ENCODE measurements at places on chromosomes 13 and 19. TPM values are rescaled to one million over a fixed set of nuclear protein-coding genes. Genes with fewer than 3 reads are reported as not detected.
A peak's percentile ranks its signal among the peaks of the same experiment; 100 is the strongest.

GRCh38 chr13:74246487-74246886 is 112.3 kb upstream of the KLF12 start:
- no peak for DNase-seq
- H3K36me3 ChIP-seq = peaks cover 10% of the 10 kb centered on the region
- H3K4me3 ChIP-seq = no peak overlapping the region
- H3K27me3 ChIP-seq = no peaks in the 10 kb centered on the region
- peaks cover 3% of the 10 kb centered on the region for H3K4me1 ChIP-seq

DNA sequence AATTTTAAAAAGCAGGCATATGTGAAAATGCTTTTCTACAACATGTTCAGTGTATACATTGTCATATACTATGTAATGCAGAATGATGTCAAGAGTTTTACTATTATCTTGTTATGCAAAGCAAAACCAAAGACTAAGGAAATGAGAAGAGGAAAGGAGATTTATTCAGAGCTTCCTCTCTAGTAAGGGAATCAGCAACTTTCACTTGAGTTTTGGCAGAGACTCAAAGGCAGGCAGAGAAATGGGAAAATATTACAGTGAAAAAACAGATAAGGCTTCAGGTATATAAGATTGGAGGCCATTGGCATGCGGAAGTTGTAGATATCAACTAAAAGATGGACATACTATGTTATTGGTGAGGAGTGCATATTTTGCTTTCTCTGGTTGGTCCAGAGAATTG is 512.0 kb upstream of the PCDH20 start:
- H3K27me3 ChIP-seq = no peaks in the 10 kb centered on the region
- no peak for DNase-seq
- H3K27ac ChIP-seq = no peak overlapping the region

The LGALS14 gene
- not detected for total RNA-seq

DNA sequence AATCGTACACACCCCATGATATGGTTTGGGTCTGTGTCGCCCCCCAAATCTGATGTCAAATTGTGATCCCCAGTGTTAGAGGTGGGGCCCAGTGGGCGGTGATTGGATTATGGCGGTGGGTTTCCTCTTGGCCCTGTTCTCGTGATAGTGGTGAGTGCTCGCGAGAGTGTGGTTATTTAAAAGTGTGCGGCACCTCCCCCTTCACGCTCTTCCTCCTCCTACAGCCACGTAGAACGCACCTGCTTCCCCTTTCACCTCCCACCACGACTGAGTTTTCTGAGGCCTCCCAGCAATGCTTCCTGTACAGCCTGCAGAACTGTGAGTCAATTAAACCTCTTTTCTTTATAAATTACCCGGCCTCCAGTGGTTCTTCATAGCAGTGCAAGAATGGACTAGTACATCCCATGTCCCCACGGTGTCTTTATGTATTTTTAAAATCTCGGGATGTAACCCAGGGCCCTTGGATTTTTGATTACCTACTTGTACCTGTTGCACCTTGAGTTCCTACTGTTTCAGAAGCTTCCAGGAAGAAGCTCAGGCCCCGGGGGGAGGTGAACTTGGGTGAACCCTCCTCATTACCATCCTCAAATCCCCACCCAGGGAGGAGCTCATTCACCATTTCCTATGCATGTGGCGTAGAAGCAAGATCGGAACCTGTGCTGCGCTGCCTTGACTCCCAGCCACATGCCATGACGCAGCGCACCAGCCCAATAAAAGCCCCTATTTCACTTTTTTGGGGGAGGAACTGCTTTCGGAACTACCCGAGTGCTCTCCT is 52.4 kb downstream of the TEX29 start:
- H3K4me3 ChIP-seq = no peak overlapping the region
- peaks cover 4% of the 10 kb centered on the region for H3K27me3 ChIP-seq
- DNase-seq = no peak
- H3K4me1 ChIP-seq = peaks cover 4% of the 10 kb centered on the region

GRCh38 chr19:11848200-11848593 is 329 bp upstream of the ZNF439 start:
- peaks cover 3% of the 10 kb centered on the region for H3K4me1 ChIP-seq
- H3K4me3 ChIP-seq = peak overlapping the region; percentile 89
- peak overlapping the region; percentile 83 for H3K27ac ChIP-seq
- peaks cover 6% of the 10 kb centered on the region for H3K27me3 ChIP-seq
- H3K36me3 ChIP-seq = peaks cover 17% of the 10 kb centered on the region
- DNase-seq = no peak

DNA sequence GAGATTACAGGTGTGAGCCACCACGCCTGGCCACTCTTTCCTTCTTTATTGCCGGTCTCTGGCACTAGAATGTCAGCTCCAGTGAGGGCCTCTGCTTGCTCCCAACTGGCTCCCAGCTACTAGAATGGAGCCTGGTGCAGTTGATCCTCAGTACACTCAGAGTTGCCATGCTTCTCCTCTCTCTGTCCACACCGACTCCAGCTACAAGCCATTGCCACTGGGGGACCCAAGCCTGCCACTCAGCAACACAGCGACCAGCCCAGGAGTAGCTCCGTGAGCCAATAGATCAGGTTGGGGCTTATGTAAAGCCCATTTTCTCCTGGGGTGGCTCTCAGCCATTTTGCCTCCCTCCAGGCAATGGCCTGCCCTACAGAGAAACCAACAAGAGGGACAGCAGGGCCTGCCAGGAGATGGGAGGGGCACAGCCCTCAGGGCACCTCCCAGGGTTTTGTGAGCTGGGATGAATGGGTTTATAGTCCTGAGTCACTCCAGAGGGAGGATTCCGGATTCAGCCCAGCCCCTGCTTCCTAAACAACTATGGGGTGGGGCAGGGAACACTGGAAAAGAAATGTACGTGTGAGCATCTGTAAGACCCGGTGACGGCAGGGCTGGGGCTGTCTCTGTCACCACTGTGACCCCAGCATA is 36.5 kb downstream of the OPA3 start:
- H3K4me3 ChIP-seq = no peak overlapping the region
- no peak for DNase-seq
- no peak overlapping the region for H3K27ac ChIP-seq
- H3K4me1 ChIP-seq = no peaks in the 10 kb centered on the region

DNA sequence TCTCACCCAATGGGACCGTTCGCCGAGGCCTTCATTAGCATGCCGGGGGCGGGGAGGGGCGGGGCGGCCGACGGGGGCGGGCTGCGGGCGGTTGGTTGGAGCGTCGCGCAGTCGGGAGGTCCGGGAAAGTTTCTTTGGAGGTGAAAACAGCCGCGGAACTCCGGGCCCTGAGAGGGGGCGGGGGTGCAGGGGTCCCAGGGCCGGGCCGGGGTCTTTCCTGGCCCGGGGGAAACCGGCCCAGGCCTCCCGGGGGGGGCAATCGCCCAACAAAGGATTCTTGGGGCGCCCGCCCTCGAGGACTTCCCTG is at the start of gene HMG20B:
HMG20B (plus strand) TSS at position 90 of the 307 bp plus-strand sequence. CDS start 366 bp downstream, outside the sequence.
- H3K4me1 ChIP-seq = peaks cover 8% of the 10 kb centered on the region
- peak within 1 kb of the TSS; percentile 71 for H3K4me3 ChIP-seq
- peaks cover 10% of the 10 kb centered on the region for H3K27me3 ChIP-seq
- H3K36me3 ChIP-seq = peaks cover 6% of the 10 kb centered on the region
- H3K27ac ChIP-seq = peak within 1 kb of the TSS; percentile 73

- H3K27me3 ChIP-seq = peaks cover 5% of the 10 kb centered on the region
- no peak for DNase-seq
- H3K4me1 ChIP-seq = peaks cover 3% of the 10 kb centered on the region
- H3K4me3 ChIP-seq = no peak overlapping the region
- no peak overlapping the region for H3K27ac ChIP-seq
Measured at GRCh38 chr13:39604756-39605155, 1.8 kb upstream of the LHFPL6 start.

GRCh38 chr13:32538621-32539246 is at the start of gene N4BP2L2:
N4BP2L2 (minus strand) TSS chr13:32538795; CDS start chr13:32537027, 1,768 bp downstream.
- peaks cover 3% of the 10 kb centered on the region for H3K27me3 ChIP-seq
- DNase-seq = peak; percentile 88
- H3K36me3 ChIP-seq = no peaks in the 10 kb centered on the region
- peaks cover 15% of the 10 kb centered on the region for H3K4me1 ChIP-seq

Measured in glutamatergic neuron (in vitro differentiated cells).